Stimulated activated CD8-positive, alpha-beta memory T cell treated with anti-CD3 and anti-CD28 coated beads, Interleukin-2, amount 100 ng/mL, for 1 hour (primary cell): ENCODE measurements at places on chromosomes 7 and 10.

DNA sequence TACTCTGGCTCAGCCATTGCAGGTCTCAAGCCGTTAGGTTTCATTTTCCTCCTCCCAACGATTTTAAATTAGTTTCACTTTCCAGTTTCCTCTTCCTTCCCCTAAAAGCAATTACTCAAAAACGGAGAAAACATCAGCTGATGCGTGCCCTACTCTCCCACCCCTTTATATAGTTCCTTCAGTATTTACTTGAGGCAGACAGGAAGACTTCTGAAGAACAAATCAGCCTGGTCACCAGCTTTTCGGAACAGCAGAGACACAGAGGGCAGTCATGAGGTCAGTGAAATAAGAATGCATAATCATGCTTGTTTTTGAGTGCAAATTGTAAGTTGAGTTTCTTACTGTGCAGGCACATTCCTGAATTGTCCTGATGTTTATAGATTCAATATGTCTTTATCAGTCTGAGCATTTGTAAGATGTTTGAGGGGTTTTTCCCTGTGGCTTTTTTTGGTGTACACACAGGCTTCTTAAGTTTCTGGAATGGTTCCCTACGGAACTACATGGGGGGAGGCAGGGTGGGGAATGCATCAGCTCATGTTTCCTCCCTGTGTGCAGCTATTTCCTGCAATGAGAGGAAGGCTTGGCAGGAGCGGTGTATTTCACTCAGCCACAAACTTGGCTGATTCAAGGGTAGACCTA lies at the start of gene IFIT3:
Gene IFIT3, plus strand, starts transcription at position 195 of the 639 bp plus-strand sequence. Its CDS starts 77 bp downstream, at position 272.
- no peak for DNase-seq

GRCh38 chr7:96346293-96346953 lies 24.5 kb upstream of the SLC25A13 start:
- DNase-seq = no peak

GRCh38 chr7:42485301-42485766 lies 248.3 kb upstream of the GLI3 start:
- DNase-seq = no peak

GRCh38 chr7:142753366-142753765 lies 4.1 kb downstream of the PRSS1 start:
- DNase-seq = no peak
